ENCODE measurements at places on chromosomes 11 and 22. TPM values are rescaled to one million over a fixed set of nuclear protein-coding genes. Genes with fewer than 3 reads are reported as not detected.

- H3K27ac ChIP-seq, result no peak overlapping the region
- H3K4me1 ChIP-seq, result no peaks in the 10 kb centered on the region
- no peaks in the 10 kb centered on the region for H3K36me3 ChIP-seq
- no peak overlapping the region for H3K4me3 ChIP-seq
- DNase-seq, result no peak
These were observed 4.6 kb downstream of the PRG3 start for GRCh38 chr11:57376095-57377090.

Gene SSTR3
- total RNA-seq, result 0.13 TPM

GRCh38 chr11:79940974-79941735 is 500.3 kb upstream of the TENM4 start:
- H3K27ac ChIP-seq, result no peak overlapping the region
- DNase-seq, result no peak
- no peaks in the 10 kb centered on the region for H3K4me1 ChIP-seq

Gene TIMM10
- 60.2 TPM for total RNA-seq

Gene RIC3
- 5.6 TPM for total RNA-seq

Gene BRMS1
- 38.4 TPM for total RNA-seq

- H3K4me3 ChIP-seq, result no peak overlapping the region
- no peaks in the 10 kb centered on the region for H3K4me1 ChIP-seq
- no peaks in the 10 kb centered on the region for H3K36me3 ChIP-seq
- H3K27ac ChIP-seq, result no peak overlapping the region
- H3K27me3 ChIP-seq, result peaks cover 1% of the 10 kb centered on the region
These were observed 33.2 kb upstream of the ZBTB16 start for GRCh38 chr11:114026355-114026754.

Gene ADAMTS8
- 0.31 TPM for total RNA-seq

Data from endothelial cell (in vitro differentiated cells).